RWPE2 (cell line): ENCODE measurements at places on chromosomes 3 and 15.

DNA sequence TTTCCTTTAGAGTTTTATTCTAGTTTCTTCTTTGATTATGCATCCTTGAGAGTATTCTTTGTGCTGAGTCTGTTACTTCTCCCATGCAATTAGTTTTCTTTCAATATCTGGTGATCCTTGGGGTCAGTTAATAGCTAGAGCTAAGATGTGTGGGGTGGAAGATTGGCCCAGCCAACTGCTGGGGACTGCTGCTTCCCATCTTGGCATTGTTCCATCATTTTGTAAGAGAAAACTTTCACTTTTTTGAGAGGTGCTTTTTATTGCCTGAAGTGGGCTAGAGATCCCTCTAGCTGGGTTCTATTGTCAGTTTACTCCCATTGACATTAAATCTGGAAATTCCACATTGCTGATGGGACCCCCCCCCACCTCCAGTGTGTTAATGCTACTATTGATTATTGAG, 15.4 kb downstream of the BCL2L10 start:
- no peak for DNase-seq

- DNase-seq = no peak
These were observed 695 bp downstream of the RPL32 start for GRCh38 chr3:12840591-12841148.

DNA sequence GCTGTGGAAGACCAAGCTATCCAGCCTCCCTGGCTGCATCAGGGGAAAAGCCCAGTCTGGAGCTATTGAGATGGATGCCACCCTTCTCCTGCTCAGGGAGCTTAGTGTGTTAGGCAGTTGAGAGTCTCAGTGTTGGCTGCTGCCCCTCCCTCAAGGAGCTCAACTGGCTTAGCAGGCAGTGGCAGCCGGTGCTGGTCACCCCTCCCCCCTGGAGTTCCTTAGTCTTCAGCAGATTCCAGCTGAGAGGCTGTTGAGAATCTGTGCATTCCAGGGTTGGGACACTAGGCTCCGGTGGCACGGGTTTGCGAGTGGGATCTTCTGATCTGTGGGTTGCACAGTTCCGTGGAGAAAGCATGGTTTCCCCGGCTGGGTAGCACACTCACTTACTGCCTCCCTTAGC, 883.8 kb downstream of the NSUN3 start:
- no peak for DNase-seq

- DNase-seq = no peak
These were observed 253.6 kb downstream of the MAGI1 start for GRCh38 chr3:65785065-65785645.

DNA sequence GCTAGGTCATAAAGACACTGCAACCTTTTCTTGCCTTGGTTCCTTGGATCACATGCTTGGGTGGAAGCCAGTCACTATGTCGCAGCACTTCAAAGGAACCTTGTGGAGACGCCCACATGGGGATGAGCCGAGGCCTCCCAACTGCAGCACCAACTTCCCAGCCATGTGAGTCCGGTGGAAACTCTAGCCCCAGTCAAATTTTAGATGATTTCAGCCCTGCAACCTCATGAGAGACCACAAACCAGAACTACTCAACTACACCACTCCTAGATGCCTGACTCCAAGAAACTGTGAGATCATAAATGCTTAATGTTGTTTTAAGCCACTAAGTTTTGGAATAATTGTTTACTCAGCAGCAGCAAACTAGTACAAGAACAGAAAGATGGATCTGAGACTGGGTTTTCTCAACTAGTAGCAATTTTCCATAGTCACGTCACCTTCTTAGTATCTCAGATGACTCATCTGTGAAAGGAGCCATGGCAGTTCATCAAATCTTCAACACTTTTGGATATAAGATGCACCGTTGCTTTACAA, 86.5 kb downstream of the MB21D2 start:
- no peak for DNase-seq

- no peak for DNase-seq
These were observed 10.7 kb upstream of the ANXA2 start for GRCh38 chr15:60408463-60408981.

DNA sequence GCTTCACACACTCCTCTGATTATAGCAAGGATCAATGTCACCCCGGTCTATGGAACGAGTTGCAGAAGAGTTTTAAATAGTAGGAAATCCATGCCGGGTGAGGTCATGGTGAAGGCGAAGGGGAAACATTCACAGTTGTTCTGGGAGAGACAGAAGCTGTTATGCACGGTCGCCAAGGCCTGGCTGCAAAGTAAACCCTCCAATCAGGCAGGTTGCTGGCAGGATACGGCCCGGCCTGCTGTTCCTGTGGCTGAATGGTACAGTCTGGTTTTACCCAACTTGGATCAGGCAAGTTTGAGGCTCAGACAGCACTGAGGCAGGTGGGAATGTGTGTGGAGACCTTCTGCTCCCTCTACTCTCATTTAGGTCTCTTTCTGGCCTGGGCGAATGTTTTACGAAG, 45.3 kb upstream of the ATP2B2 start:
- DNase-seq = no peak

DNA sequence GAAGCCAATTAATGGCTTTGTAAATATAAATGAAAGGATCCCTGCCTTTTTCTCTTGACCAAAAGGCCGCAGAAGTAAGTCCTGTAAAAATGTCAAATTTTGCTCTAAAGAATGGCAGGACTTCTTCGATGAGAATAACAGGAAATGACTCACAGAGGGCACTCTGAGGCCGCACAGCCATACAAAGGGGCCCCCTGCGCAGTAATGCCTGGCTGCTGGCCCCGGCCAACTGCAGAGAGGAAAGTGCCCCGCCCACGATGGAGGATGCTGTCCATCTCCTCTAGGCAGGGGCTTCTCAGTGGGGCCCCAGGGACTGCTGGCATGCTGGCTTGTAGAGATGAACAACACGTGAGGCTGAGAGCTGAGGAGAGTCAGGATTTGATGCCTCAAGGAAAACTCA, 18.1 kb upstream of the SCN10A start:
- peak; percentile 61 for DNase-seq

DNA sequence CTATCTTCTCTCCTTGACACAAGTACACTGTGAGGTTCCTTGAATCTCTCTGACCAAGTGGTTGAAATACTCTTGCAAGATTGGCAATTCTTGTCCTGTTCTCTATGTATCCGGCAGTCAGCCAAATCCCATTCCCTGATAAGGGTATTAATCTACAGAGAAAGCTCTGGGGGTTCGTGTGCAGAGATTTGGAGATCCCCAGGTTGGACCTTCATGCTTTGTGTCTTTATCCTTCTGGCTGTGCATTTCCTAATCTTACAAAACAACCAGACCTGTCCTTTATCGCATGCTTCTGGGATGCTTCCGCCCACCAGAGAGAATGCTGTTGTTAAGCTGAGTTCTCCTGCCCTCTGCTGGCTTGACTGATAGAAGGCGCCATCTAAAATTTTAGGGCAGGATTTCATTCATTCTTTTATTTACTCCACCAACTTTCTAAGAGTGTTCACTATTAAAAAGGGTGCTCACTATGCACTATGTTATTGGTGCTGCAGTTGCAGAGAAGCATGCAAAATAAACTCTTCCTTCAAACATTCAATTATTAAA, 8.6 kb upstream of the SST start:
- no peak for DNase-seq

- no peak for DNase-seq
These were observed 412.7 kb downstream of the OCA2 start for GRCh38 chr15:27686369-27686768.

DNA sequence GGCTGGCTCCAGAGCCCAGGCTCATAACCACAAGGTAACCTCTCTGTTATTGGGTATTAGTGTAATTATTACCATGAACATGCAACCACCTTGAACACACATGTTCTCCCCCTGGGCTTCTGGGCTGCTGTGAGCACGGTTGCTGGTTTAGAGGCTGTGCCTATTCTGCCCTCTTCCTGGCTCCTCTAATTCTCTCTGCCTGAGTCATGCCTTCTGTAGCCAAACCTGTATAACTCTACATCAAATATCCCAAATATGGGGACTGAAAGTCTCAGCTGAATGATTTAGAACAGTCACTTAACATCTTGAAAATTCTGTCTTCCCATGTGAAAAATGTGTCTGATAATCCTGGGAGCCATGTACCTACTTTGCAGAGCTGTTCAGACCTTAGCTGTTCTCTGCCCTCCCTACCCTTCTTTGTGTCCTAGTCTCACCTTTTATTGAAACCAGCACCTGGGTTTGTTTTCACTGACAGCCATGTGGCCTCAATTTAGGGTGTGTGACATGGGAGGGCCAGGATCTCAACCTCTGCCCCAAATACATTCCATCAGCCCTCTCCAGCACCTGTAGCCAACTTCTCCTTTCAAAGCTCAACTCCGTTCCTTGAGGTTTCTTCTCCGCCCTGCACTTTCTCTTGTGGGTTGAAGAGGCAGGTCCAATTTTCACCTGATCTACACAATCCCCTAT, 60.7 kb downstream of the PDZRN3 start:
- DNase-seq = no peak

DNA sequence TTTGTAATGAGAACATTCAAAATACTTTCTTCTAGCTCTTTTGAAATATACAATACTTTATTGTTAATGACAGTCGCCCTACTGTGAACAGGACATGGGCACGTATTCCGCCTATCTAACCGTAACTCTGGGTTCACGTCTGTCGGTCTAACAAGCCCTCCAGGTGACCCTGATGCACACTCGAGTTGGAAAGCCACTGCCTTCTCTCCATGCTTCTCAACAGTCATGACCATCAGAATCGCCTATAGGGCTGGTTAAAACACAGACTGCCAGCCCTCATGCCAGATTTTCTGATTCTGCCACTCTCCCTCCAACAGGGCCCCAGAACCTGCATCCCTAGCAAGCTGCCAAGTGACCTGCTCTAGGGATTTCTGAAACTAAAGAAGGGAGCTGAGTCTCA, 140.2 kb downstream of the FOXP1 start:
- DNase-seq = no peak

GRCh38 chr15:34941831-34942230, 27.7 kb downstream of the AQR start:
- DNase-seq = no peak

DNA sequence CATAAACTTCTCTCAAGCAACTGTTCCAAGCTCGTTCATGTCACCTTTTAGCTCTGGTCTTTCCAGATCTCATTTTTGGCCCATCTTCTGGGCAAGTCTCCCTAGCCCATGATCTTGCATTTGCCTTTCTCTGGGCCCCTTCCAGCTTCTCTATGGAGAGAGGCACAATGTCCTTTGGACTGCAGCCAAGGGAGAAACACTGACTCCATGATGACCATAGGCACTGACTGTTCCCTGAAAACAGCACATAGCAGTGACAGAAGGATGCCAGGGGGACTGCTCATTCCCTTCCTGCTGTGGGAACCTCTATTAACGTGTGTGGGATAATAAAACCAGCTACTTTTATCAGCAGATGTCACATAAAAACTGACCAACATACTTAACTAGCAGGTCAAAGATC, 60.3 kb downstream of the STRIT1 start:
- no peak for DNase-seq

- DNase-seq = no peak
These were observed 99.0 kb downstream of the TIGIT start for GRCh38 chr3:114392831-114393230.

DNA sequence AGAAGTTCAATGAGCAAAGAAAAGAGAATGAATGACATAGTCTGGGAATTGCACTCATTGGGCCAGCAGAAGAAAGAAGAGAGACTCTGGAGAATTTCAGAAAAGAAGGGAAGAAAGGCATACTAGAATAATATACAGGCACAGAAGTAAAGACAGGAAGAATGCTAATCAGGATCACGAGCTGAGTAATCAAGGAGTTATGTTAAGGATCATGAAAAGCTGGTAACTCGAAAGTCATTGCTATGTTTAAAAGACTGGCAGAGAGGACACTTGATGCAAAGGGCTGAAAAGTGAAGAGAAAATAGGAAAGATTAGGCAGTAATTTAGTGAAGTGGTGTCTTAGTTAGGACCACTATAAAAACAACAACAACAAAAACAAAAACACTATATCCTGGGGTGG, 284.1 kb downstream of the ZBBX start:
- DNase-seq = no peak
